Neural progenitor cell (in vitro differentiated cells): ENCODE measurements at places on chromosomes 5 and 9. TPM values are rescaled to one million over a fixed set of nuclear protein-coding genes. Genes with fewer than 3 reads are reported as not detected.

DNA sequence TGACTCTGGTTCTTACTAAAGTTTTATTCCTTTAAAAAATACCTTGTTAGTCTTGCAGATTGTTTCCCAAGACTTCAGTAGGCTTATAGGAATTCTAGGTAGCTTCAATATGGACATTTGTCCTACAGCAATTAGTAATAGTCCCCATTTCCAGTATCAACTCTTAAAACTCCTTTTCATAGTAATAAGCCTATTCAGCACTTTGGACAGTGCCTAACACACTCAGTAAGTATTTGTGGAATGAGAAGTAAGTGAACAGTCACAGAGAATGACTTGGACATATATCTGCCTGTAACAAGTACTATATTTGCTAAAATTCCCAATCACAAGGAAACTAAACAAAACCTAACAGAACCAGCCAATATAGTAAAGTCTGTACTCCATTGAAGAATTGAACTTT lies 1291.8 kb upstream of the DMAC1 start:
- DNase-seq, result no peak

GRCh38 chr9:129206905-129207304 lies 28.8 kb upstream of the IER5L start:
- no peak for DNase-seq

DNA sequence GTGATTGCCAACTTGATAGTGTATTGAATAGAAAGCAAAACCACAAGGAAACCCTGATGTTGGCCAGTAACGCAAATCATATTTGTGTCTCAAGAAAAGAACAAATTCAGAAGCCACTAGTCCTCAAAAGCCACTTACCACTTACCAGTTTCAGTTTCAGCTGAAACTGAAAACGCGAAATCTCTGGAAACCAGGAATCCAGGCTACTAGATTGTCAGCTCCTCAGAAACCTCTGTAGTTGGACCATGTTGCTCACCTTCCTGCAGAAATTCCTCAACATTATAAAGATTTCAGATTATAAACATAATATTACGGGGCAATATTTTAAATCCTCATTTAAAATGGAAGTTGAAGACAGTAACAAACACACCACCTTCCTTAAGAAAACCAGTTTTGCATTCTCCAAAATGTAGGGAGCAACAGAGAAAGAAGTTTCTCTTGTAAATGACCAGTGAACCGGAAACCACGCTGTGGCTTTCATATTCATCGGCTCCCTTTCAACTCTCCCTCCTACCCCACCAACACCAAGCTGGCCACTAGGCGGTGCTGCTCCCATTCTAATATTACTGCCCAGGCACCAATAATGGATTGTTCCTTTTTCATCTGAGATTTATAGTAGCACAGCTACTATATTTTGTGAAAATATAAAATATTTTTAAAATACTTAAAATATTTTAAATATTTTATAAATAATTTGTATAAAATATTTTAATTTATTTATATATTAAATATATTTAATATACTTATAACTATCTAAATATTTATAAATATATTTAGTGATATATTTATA lies 8.7 kb upstream of the TMED7 start:
- DNase-seq, result peak; percentile 88

Gene NXNL2
- 0.32 and 0.74 TPM in 2 replicates for total RNA-seq

Gene FGF18
- 0.06 and 0.22 TPM in 2 replicates for total RNA-seq

Gene TRPM3
- total RNA-seq, result 34.2 and 37.2 TPM in 2 replicates

Gene NUTM2F
- 0.22 TPM in 1 of 2 replicates, not detected in the other for total RNA-seq

DNA sequence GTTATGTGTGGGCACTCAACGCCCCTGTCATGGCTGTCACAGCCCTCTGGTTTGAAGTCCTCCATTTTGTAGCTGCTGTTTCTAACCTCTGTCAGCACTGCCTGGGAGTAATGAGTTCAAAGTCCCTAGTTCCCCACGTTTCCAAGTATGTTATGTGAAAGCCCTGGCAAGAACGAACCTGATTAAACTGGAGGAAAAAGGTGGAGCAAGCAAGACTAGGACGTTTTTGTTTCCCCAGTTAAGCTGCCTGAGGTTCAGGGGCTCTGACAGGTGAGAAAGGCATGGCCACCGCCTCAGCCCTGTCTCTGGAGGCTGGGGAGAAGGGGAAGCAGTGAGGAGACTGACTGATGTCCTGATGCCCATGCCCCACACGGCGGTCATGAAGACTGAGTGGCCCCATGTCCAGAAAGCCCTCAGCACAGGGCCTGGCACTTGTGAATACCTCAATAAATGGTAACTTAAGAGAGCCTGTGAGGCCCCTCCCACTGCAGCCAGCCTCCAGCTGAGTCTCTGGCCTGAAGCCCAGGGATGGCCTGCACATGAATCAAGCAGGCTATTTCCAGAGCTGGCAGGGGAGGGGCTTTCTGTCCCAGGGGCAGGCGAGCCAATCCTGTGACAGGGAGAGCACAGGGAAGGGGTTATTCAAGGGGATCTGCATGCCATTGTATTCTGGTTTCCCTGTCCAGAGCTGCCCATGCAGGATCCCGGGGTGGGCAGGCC lies 61.8 kb downstream of the PFDN1 start:
- peak; percentile 88 for DNase-seq

Gene GZMA
- not detected in 2 replicates for total RNA-seq

- no peak for DNase-seq
Observed at GRCh38 chr5:6861667-6862066, 148.4 kb downstream of the TENT4A start.

DNA sequence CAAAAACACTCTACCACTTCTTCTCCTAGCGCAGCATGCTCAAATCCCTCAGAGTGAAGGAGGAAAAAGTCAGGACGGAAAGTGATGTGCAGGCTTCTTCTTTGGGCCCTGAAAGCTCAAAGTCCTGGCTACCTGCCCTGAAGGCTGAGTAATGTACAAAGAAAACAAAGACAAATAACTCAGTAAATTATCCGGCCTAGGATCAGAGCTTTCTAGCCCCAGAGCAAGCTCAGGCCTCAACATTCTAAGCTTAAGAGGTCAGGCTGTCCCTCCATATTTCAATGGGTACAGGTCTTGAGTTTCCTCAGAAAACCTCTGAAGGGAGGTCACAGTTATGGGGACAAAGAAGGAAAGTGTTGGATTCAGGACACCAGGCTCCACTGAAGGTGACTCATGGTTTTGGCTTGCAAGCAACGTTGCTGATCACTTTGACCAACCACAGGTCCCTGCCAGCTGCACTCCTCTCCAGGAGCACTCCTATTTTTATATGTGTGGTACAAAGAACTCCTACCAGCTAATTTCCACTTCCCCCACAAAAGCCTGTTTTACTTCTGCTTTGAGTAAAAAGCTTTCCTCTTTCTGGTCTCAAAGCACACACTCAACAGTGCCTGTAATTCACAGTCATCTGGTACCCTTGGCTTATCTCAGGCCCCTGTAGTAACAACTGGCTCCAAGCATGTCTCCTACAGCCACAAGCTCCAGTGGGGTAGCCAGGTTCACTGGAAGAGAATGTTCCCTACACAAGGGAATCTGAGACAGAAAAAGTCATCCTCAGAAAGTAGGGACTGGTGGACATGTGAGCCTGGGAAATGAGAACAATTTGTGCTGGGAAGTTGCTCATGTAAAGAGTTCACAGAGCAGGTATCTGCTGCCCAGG lies 115.7 kb downstream of the UGCG start:
- no peak for DNase-seq

DNA sequence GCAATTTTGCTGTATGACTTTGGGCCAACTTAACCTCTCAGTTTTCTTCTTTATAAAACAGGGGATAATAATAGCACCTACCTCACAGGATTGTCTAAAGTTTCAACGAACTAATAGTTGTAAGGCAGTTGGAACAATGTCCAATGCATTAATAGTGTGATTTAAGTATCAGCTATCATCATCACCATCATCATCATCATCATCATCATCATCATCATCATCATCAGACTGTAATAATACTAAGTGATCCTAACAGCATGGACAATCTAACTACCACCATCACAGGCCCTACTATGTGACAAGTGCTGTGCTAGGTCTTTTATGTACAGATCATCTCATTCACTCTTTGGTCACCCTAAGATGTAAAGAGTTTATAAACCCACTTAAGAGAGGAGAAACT lies 196.0 kb downstream of the MAPKAP1 start:
- no peak for DNase-seq

- no peak for DNase-seq
Observed at GRCh38 chr9:82449986-82450385, 461.4 kb downstream of the SPATA31D1 start.

DNA sequence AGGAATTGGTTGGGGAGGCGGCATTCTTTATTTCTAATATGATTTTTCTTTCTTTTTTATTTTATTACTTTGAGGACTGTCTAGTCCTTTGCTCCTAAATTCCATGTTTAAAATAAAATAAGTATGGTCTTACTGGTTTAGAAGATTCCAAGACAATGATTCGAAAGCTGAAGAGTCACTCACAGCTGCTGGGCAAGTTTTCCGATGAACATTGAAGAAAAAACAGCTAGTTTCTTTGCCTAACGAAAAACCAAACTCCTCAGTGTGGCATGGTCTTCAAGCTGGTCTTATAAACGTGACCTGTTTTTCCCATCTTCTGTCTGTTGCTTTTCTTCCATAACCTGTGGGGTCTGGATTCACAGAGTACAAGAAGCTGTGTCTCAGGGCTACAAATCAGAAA lies 25.1 kb downstream of the ZNF474 start:
- no peak for DNase-seq

- no peak for DNase-seq
Observed at GRCh38 chr5:16902846-16903245, 33.2 kb downstream of the MYO10 start.

- no peak for DNase-seq
Observed at GRCh38 chr5:96079075-96079474, 117.4 kb upstream of the ELL2 start.

DNA sequence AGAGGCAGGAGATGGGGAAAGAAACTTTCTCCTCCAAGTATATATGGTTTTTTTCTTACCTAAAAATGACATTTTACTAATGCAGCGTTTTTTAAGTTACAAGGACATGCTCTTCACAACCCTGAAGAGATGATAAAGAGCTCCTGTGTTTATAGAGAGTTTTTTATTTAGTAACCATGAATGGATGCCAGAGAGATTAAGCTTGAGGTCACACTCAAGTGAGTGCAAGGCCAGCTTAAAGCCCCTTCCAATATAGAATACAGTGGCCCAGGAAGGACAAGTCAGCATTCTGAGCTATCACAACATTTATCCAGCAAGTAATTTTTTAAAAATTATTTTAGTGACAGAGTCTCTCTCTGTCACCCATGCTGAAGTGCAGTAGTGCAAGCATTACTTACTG lies 6.7 kb upstream of the HAVCR2 start:
- DNase-seq, result no peak

Gene SLC36A3
- not detected in 2 replicates for total RNA-seq

DNA sequence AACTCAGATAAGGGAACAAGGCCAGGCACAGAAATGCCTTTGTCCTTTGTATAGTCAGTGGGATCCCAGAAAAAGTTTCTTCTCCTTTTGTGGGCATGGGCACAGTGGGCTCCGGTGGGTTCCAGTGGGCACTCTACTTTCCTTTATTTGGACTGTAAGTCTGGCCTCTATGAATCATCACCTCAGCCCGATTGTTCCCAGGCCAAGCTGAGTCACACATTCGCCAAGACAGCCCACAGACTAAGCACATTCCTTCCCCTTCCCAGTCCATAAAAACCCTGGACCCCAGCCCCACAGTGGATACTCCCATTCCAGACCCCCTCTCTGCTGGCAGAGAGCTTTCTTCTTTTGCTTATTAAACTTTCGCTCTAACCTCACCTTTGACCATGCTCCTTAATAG lies 165.0 kb downstream of the FBXL17 start:
- no peak for DNase-seq

DNA sequence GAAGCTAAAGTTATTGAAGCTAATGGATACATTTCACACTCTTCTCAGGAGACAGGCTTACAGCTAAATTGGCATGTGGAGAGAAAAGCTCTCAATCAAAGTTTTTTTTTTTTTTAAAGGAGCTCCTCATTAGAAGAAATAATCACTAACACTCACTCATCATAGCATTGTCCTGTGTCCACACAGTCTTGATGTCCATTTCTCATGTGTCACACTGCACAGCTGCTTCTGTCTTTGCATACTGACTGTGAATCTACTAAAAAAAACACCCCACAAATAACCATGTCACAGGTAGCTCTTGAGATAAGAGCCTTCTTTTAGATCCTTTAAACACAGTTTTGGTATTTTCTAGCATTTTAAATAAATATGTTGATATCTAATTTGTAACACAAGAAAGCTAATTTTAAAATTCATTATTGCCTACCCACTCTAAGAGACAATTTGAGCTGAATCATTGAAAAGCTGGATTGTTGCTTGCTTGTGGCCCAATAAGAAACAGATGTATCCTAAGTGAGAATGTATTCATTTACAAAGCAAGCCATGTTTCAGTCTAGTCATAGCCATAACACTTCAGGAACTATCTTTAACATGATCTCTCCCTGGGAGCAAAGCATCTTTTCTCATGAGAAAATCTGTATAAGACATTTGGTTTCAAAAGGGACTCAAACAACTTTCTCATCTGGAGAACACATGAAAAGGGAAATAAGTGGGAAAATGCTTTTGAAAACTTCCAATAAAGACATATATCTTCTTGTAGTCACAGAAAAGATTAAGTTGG lies 48.1 kb upstream of the PCSK1 start:
- no peak for DNase-seq

DNA sequence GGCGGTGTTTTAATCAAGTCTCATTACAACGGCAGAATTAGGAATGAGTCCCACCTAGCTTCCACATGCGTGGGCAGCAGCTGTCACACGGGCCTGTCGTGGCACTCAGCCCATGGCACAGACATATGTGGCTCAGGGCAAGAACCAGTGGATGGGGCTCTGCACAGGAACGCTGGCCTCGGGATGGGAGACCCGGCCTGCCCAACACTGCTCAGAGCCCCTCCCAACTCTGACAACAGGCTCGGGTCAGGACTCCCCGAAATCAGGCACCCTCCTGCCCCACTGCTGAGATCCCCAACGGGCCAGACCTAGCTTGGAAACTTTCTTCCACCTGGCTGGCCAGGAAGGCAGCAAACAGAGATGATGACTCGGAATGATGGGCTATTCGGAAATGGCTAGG lies 4.9 kb upstream of the SURF6 start:
- DNase-seq, result no peak

DNA sequence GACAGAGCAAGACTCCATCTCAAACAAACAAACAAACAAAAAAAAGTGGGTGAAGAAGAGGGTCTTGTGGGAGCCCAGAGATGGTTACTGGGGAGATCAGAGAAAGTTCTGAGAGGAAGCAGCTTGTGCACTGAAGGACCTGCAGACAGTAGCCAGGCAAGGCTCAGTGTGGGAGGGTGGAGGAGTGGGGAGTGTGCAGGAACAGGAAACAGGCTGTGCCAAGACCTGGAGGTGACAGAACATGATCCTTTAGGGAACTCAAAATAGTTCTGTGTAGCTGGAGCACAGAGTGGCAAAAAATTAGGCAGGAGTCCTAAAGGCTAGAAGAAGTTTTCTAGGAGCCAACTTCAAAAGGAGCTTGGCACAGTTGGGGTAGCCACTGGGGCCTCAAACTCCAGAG lies 19.2 kb upstream of the NANS start:
- DNase-seq, result no peak

GRCh38 chr5:116573702-116574366 lies 789 bp downstream of the SEMA6A start:
- DNase-seq, result peak; percentile 64

Gene SOX30
- total RNA-seq, result 0.06 and 0.17 TPM in 2 replicates

GRCh38 chr5:89178541-89178940 lies 295.6 kb upstream of the MEF2C start:
- DNase-seq, result no peak

- no peak for DNase-seq
Observed at GRCh38 chr9:132488626-132489025, 78.6 kb downstream of the CFAP77 start.
